ENCODE measurements at places on chromosomes 16 and 17.

- DNase-seq: no peak
Observed at GRCh38 chr16:1008085-1008484, 26.5 kb downstream of the SOX8 start.

DNA sequence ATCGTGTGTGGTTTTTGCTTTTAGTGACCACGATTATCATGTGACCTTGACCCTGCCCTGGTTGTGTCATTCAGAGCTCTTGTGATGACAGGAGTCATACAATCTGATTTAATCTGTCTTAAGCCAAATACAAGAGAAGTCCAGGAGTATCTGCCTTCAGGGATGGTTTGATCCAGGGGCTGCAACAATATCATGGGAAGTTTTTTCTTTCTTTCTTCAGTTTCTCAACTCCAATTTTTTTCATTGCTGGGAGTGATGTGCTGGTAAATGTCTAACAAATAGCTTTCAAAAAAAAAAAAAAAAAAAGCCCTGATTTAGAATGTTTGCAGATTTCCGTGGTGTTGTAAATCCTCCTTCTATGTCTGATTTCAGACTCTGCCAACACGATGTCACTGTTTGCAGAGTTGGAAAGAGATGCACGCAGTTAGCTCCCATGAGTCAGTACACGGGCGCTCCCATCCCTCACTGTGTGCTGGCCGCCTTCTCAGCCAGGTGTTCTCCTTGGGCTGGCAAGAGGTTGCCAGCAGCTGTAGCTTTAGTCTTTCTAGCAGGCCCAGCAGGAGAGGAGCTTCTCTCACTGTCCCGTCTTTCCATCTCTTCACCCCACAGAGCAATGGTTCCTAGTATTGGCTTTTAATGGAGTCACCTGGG is 229.7 kb downstream of the SNX29 start:
- no peak for DNase-seq

DNA sequence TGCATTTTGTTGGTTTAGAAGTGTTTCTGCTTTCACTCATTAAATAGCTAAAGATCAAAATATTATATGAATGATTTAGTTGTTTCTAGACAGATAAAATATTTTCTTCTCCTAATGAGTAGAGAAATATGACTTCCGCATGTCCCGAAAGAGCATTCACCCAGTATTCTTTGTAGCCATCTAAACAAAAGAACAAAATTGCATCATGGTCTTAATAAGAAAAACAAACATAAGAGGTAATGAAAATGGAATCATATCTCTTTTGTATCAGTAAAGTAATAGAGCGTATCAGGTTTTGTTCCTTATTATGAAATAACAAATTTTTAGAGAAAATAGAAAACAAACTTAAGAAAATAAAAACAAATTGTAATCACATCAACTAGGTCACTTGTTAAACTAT is 16.1 kb upstream of the KCNJ2 start:
- DNase-seq: no peak

DNA sequence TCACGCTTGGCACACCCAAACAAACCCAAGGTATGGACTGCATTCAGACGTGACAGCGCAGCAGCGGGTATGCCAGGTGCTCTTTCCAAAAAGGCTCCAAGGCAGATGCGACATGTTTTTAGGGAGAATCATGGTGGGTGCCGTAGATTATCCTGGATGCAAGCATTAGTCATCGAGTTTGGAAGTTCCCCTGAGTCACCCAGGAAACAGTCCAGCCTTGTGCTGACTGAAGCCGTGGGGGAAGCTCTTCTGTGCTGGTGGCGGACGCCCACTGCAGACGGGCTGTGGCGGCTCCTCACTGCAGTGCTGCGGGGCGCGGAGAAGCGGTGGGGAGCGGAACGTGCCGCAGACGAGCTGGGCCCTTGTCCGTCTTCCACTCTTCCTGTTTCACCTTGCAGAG is 13.9 kb downstream of the JPT2 start:
- no peak for DNase-seq

DNA sequence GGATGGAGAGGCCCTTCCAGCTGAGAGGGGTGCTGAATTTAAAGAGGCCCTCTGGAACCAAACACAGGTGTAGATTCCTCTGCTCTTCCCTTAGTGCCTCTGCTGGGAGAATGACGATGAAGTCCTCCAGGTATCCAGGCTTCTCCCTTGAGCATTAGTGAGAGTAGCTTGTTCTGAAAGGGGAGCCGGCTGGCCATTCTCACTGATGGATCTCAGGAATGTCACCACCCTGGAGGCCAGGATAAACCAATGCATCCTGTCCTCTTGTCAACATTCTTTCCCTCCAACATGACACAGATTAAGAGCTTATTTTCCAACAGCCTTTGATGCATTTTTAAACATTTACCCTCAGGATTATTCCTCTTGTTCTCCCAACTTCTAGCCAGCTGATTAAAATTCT is 325.5 kb downstream of the CA10 start:
- no peak for DNase-seq

Measured in stimulated activated CD4-positive, alpha-beta T cell treated with anti-CD3 and anti-CD28 coated beads, TNF-alpha, amount 100 ng/mL, for 1 hour (primary cell).